ENCODE measurements at places on chromosomes 5 and 9.

GRCh38 chr5:166834246-166834645 is 1457.2 kb upstream of the WWC1 start:
- DNase-seq = no peak

GRCh38 chr5:125696762-125697161 is 726.4 kb upstream of the GRAMD2B start:
- no peak for DNase-seq

DNA sequence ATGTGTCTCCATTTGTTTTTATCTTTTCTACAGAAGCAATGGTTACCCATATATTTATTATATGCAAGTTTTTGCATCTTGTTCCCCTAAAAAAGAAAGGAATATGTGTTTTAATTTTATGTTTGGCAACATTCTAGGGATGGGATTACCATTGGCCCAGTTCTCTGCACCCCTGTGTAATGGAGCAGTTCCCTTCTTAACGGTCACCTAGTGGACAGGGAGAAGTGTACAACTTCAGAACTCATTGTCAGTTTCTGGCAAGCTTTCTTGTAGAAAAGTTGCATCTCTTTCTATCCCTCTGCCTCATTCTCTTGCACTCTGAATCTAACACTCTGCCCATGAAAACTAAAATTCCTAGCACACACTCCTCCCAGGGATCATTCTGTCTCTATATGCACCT is 78.2 kb downstream of the DOCK8 start:
- no peak for DNase-seq

DNA sequence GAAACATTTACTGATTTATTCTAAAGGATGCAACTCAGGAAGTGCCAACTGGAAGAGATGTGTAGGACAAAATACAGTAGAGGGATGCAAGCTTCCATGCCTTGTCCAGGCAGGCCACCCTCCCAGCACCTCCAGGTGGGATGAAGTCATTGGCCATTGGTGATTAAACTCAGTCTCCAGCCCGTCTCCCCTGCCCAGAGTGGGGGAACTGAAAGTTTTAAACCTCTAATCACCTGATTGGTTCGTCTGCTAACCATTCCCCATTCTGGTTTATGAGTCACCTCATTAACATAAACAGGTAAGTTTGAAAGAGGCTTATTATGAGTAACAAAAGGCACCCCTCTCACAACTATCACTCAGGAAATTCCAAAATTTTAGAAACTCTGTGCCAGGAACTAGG is 8.1 kb downstream of the TNFAIP8 start:
- peak; percentile 42 for DNase-seq

DNA sequence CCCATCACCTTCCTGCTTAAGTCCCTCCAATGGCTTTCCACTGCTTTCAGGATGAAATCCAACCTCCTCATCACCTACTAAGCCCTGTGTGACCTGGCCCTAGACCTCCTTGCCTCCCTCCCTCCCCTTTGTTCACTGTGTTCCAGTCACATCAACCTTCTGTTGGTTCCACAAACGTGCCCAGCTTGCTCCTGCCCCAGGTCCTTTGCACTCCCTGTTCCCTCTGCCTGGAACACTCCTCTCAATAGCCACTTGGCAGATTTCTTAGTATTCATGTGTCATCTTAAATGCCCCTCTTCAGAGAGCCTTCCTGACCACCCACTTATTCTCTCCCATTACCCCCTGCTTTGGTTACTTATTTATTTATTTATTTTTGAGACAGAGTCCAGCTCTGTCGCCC is 24.1 kb upstream of the STXBP1 start:
- DNase-seq = no peak

DNA sequence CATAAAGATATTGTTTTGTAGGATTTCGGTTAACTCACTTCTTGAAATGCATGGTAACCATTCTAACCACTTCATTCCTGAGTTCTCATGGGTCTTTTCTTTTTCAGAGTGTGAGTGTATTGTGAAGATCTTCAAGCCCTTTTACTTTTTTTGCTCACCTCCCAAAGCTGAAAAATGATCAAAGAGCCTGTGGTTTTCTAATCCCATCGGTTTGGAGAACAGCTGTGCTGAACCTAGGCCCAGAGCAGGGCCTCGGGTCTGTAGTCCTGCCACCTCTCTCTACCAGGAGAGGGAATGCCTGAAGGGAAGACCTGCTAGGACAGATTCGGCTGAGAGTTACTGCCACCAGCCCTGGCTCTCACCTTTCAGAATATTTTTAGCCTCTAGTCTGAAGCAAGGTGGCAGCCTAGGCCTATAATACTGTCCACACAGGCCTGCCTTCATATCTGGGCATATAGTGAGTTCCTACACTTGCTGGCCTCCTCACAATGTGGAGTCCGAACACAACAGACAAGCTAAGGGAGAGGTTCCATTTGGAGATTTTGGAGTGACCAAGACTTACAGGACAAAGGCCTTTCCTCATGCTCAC is 13.8 kb downstream of the RGMB start:
- DNase-seq = no peak

DNA sequence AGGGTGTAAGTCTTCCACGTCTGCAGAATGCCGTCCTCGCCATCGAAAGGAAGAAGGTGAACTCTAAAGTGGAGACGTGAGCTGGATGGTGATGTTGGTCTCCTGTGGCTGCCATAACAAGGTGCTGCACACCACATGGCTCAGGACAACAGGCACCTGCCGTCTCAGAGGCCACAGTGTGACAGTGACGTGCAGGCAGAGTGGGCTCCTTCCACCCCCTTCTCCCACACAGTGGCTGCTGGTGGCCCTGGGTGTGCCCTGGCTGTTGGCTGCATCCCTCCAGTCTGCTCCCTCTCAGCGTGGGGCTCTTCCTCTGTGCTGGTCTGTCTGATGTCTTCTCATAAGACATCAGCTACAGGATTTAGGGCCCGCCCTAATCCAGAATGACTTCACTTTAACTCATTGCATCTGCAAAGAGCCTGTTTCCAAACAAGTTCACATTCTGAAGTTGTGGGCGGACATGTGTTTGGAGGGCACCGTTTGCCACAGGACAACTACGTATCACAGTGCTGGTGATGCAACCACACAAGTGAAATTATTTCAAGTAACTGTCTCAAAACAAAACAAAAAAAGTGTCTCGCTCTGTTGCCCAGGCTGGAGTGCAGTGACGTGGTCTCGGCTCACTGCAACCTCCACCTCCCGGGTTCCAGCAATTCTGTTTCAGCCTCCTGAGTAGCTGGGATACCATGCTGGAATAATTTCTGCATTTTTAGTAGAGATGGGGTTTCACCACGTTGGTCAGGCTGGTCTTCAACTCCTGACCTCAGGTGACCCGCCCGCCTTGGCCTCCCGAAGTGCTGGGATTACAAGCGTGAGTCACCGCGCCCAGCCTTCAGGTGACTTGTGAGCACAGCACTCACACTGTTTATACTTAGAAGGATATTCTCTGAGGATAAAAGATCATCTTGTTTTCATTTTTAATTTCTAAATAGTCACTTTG is 31.2 kb upstream of the CLPTM1L start:
- no peak for DNase-seq

DNA sequence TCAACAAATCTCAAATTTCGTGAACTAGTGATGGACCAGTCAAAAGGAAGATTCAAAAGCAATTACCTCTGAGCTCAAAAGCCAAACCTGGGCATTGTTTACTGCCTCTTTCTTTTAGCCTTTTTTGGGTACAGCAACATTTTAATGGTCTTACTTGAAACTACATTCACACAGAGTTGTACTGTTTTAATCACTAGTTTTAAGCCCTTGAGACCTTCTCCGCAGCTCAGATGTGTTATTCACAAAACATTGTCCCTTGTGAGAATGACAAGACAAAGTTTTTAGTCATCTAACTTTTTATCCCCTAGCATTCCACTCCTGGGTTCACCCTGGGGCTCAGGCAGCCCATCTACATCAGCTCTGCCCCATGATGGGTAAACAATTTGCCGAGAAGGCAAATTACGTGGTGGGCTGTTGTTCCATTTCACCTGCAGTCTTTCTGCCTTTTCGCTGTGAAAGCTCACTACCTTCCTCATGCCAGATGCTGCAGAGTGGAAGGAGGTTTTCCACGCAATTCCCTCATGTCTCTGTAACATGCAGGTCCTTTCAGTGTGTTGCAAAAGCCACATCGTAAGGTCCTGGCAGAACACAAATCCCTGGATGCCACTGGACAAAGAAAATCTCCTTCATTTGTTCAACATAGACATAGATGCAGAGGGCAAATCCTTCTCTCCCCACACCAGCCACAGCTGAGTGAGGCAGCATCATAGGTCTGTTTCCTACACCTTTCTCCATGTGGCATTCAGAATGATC is 175.7 kb downstream of the EBF1 start:
- DNase-seq = no peak

- DNase-seq = no peak
Measured at GRCh38 chr5:109928046-109928445, 238.3 kb downstream of the MAN2A1 start.

DNA sequence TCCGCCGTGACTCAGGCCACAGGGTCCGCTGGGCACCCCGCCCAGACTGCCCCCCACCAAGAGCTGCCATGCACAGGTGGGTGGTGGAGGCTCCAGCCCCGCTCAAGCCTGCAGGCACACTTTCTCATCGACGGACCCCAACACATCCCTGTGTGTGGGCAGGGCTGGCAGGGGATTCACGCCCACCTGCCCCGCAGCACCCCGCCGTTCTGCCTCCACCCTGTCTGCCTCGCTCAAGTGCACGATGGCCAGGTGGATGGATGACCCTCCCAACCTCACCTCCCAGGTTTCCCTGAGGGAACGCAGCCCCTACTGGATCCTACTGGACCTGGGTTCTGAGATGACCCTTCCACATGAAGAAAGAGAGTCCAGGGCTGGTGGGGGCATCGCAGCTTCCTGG is 26.1 kb upstream of the FCN1 start:
- DNase-seq = no peak

- no peak for DNase-seq
Measured at GRCh38 chr9:95978106-95978505, 102.6 kb downstream of the ERCC6L2 start.

GRCh38 chr5:108025957-108026356 is 355.2 kb upstream of the EFNA5 start:
- no peak for DNase-seq

- no peak for DNase-seq
Measured at GRCh38 chr9:14849851-14850250, 60.4 kb downstream of the FREM1 start.

- DNase-seq = no peak
Measured at GRCh38 chr5:113612060-113612496, 98.6 kb downstream of the YTHDC2 start.

DNA sequence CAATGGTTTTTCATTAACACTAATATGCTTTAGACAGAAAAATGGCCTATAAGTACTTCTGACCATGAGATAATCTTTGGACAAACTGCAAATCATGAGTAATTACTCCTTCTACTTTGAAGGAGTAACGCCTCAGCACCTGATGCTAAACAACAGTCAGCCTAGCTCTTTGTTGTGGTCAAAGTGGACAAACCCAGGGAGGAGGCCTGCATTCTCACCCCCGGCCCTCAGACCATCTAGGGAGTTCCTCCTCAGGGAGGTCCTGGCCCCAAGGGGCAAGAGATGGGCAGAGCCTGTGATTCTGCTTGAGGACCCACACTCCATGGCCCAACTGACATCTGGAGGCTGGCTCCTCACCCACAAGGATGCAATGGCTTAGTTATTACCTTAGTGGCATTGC is 48.2 kb upstream of the ANGPTL2 start:
- DNase-seq = peak; percentile 3

DNA sequence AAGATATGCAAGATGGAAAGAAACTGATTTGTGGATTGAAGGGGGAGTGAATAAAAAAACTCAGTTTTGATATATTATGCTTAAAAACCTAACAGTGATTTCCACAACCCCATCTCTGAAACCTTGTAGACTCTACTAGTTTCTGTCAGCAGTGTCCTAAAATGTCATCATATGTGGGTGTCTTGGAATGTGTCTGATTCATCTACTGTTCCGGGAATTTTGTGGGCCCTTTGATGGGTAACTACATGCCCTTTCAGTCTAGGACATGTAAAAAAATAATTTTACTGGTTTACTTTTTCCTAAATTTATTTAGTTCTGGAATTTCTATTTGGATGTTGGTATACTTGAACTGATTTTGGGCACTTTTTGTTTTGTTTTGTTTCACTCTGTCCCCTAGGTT is 118.9 kb upstream of the NMUR2 start:
- no peak for DNase-seq

GRCh38 chr5:162824360-162824759 is 613.0 kb upstream of the CCNG1 start:
- DNase-seq = no peak

DNA sequence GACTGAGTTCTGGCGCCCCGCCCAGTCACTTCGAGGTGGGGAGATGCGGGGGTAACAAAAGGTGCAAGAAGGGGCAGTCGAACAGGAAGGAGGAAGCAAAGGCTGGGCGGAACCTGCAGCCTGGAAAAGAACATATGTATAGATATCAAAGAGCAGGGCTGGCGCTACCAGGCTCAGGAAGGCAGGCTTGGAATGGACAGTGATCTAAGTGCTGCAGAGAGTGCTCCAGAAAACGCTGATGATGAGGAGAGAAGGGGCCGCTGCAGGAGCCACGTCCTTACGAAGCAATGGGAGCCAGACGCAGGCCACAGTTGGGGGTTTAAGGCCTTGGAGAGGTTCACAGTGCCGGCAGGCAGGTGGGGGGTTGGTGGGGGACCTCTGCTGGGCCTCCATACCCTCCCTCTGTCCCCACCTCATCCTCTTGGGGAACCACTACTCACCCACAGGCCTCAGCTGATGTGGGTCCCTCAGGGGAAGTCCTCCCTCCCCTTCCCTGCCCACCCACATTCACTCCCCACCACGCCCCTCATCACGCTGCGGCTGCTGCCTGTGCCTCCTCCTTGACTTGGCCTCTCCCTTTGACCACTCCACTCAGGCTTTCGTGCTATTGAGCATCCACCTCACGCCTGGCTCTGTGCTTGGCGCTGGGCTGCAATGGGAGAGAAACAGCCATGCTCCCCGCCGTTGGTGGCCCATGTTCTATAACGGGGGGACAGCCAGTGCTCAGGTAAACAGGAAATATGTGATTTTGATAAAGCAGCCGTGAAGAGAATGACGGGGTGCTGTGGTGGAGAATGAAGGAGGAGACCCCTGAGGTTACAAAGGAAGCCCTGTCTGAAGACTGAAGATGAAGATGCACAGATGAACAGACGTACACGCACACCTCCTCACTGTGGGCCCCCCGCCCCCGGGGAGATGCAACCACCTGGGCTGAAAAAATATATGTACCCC is 40.5 kb upstream of the RPL26L1 start:
- DNase-seq = no peak
